ENCODE measurements at places on chromosomes 16 and 17. TPM values are rescaled to one million over a fixed set of nuclear protein-coding genes. Genes with fewer than 3 reads are reported as not detected.

DNA sequence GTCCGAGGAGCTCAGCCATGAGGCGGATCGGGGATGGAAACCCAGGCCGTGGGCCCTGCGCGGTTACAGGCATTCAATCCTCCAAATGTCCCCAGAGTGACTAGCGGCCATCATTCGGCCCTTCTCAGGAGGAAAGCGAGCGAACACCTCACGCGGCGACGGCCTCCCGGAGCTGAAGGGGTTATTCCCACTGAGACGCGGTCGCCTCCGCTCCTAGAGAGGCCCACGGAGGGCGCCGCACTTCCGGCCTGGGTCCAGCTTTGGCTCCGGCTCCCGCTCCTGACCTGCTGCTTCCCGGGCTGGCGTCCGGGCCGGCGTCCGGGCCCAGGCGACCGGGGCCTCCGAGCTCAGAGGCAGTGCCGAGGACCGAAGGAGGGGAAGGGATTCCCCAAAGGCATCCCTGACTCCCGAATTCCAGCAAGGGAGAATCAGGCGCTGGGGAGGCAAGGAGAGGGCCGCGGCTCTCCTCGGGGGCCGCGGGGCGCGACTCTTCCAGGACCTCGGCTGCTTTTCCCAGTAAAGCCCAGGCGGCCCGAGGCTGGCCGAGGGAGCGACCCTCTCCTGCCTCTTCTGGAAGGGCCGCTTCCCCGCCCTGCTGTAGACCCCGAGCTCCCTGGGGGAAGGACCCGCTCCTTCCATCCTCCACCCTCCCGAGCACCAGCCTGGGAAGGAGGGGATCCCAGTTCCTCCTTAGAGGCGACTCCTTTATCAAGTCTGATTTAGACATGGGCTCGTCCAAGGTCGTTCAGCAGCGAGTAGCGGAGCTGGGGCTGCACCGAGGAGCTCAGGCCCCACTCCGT lies 18.6 kb upstream of the ZNF629 start:
- peak; percentile 52 for DNase-seq

The ZNF597 gene
- total RNA-seq = 2.0 TPM

DNA sequence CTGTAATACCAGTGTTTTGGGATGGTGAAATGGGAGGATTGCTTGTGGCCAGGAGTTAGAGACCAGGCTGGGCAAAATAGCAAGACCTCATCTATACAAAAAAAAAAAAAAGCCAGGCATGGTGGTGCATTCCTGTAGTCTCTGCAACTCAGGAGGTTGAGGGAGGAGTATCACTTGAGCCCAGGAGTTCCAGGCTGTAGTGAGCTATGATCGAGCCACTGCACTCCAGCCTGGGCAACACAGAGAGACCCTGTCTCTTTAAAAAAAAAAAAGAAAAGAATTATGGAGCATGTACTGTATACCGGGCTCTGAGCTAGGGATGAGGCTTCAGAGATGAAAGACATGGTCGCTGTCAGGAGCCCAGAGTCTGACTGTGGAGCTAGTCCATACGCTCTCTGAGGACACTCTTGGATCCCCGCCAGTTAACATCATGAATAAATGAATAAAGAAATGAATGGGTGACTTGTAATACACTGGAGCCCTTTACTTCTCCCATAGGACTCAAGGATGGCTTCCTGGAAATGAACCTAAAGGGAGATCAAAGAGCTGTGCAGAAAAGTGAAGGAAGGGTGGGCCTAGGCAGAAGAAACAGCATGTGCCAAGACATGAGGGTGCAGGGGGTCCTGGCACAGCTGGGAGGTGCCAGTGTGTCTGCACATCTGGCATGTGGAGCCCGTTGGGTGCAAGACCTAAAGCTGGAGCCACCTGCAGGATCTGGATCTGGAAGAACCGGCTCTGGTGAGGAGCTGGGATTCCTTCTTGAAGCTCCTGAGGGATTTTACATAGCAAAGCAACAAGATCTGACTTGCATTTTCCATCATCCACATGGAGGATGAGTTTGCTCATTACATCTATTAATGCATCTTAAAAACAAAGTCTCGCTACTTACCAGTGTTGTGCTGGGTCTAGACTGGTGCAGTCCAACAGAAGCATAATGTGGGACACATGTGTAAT lies 120.4 kb downstream of the IRX3 start:
- DNase-seq = no peak

GRCh38 chr17:34651402-34651811 lies 72.0 kb downstream of the TMEM132E start:
- no peak for DNase-seq

The NUBP1 gene
- 31.7 TPM for total RNA-seq

DNA sequence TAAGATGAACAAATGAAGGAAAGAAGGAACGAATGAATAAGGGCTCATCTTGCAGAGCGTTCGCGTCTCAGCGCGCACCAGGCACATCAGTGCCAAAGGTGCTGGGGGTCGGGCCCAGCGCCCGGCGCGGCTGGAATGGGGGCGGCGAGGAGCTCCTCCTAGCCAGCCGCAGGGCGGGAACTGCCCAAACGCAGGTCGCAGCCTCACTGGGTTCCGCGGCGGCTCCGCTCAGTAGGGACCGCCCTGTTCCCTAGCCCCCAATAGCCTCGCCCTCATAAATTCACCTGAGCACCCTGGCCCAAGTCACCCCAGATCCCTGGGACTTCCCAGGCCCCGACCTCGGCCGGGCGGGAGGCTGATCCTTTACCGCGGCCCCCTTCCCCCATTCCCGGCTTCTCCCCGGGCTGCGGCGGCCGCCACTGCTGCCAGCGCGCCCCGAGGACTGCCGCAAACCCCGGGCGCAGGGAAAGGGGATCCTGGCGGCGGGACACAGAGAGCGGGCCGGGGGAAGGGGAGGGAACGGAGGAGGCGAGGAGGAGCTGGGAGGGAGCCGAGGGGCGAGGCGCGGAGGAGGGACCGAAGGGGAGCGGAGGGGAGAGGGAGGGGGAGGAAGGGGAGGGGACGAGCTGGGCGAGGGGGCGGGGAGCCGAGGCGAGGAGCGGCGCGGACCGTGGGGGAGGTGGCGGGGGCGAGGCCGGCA lies 377 bp upstream of the CRHR1 start:
- no peak for DNase-seq

DNA sequence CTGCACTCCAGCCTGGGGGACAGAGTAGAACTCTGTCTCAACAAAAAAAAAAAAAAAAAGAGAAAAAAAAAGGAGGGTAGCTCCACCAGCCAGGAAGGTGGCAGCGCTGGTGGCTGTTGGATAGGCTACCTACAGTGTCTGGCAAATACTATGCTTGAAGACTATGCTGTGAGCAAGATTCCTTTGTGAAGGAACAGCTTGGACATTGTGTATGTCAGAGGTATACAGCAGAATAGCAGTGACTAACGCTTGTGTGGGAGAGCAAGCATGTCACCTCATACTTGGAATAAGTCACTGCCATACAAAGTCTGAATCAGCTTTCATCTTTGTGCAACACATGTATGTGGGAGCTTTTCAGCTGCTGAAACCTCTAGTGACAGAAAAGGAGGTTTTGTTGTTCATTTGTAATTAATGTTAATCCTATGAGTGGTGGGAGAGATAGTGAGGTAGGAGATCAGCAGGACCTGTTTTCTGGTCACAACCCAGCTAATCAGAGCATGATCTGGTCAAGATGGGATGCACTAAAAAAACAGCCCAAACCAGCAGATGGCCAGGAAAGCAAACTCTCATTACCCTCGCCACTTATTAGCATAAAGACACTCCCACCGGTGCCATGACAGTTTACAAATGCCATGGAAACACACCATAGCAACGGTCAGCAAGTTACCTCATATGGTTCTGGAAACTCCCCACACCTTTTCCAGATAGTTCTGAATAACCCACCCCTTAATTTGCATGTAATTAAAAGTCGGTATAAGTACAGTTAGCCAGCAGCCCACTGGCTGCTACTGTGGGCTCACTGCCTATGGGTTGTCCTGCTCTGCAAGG lies 6.8 kb upstream of the ITGAD start:
- DNase-seq = no peak

DNA sequence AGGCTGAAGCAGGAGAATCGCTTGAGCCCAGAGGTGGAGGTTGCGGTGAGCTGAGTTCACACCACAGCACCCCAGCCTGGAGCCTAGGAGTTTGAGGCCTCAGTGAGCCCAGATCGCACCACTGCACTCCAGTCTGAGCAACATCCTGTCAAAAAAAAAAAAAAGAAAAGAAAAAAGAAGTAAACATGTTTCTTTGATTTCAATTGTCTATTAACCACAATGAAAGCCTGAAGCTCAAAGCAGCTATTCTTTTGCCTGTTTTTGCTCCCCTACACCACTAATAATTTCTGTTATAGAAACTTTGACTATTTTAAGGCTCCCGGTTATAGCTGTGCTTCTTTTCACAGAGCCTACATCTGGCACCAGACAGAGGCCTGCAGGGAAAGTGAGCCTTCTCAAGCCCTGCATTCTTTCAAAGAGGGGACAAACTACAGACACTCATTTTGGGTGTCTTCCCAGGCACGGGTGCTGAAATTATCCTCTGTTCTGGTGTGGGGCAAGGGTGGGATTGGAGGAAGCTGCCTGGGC lies 14.2 kb upstream of the SLC52A1 start:
- no peak for DNase-seq

GRCh38 chr16:30902029-30902972 lies 5.9 kb downstream of the CTF1 start:
- DNase-seq = no peak
